EL (cell line): ENCODE measurements at places on chromosomes 11 and 22.

- DNase-seq: no peak
These were observed 3.9 kb downstream of the FOSL1 start for GRCh38 chr11:65896034-65896999.

GRCh38 chr22:20380486-20380885 is 13.5 kb upstream of the ZNF74 start:
- DNase-seq: no peak

DNA sequence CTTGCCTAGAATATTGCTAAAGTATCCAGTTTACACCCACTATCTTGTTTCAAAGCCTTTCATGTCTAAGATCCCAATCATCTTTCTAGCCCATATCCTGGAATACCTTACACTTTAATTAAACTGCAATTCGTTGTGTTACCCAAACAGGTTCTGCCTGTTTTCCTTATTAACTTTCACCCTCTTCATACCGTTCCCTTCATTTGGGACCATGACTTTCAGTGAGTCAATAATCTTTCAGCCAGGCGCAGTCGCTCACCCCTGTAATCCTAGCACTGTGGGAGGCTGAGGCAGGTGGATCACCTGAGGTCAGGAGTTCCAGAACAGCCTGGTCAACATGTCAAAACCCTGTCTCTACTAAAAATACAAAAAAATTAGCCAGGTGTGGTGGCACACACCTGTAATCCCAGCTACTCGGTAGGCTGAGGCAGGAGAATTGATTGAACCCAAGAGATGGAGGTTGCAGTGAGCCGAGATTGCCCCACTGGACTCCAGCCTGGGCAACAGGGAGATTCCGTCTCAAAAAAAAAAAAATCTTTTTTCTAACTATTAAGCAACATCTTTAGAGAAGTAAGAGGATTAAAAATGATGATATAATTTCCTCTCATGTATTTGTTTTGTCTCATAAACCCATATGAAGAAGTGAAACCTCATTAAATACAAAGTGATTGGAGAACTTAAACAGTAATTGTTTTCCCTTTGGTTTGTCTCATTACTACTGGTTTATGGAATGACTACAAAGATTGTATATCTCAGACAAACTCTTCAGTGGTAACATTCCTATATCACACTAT is 20.7 kb downstream of the DMC1 start:
- DNase-seq: no peak

DNA sequence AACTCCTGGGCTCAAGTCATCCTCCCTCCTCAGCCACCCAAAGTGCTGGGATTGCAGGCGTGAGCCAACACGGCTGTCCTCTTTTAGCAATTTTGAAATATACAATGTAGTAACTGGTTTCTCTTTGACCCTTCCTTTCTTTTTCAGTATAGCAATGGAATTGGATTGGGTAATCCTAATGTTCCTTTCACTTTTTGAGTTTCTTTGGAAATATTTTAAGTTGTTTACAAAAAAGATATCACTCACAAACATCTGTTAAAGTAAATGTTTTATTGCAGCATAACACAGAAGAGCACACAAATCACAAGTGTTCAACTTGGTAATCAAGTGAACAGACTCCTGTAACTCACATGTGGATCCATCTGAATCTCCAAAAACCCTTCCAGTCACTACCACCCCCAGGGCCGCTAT is 44.6 kb upstream of the EP300 start:
- DNase-seq: no peak

- DNase-seq: no peak
These were observed 4.4 kb downstream of the A4GALT start for GRCh38 chr22:42716221-42716620.

DNA sequence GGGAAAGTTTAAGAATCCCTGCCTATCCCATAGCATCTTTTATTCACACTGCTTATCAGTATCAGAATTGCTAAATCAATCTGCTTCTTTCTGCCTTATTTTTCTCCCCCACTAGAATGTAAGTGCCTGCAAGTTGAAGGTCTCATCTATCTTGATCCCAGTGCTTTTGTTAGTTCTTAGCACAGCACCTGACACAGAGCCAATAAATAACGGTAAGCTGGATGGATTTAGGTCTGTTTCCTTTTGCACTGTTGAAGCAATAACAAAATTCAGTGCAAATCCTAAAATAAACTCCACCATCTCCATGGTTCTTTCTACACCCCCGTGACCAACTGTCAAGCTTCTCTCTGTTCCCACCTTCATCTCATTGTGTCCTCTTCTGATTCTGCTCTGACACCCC is 36.7 kb upstream of the CD44 start:
- DNase-seq: no peak

DNA sequence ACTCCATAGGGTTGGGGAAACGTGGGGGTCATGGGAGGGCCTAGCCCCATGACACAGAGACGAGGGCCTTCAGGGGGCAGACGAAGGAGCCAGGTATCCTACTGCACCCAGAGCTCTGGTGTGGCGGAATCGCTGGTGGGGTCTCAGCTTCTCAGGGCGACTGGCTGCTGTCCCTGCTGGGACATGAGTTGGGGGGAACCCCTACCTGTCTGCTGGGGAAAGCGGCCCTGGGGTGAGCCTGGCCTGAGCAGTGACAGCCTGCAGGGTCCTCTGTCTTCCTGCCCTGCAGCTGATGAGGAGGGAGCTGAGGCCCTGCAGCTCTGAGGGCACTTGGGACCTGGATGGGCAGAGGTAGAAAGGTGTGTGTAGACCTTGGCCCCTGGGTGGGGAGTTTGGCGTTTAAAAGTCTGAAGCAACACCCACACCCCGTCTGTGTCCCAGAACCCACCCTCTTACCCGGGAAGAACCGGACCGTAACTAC is 33.6 kb upstream of the GRAMD4 start:
- no peak for DNase-seq

GRCh38 chr22:39268645-39269044 is 23.9 kb upstream of the PDGFB start:
- DNase-seq: no peak

GRCh38 chr22:47929646-47930185 is 1167.3 kb downstream of the TBC1D22A start:
- DNase-seq: no peak

DNA sequence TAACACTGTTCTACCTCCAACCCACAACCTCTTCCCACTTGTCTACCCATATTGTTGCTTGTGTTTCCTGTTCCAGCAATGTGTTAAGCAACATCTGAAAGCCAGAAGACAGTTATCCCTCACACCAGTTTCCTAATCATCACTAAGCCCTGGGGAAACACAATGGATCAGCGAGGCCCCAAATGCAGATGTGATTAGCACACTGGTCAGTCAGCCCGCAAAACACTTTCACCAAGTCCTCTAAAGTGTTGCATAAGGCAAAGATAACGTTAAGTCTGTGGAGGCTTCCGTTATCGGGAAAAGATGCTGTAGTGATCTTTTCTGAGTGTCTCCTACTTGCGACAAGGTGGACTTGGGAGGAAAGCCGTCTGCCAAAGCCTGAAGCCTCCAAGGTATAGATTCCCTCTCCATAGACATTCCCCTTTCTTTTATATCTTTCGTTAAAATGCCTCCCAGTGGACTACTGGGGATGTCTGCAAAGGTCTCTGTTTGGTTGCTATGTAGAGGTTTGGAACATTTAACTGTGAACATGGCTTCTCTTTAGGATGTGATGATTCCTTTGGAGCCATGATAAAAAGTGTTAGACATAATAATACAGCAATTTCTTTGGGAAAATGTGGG is at the start of gene MS4A3:
TSS of gene MS4A3 (plus strand) at position 317 of the 621 bp plus-strand sequence. CDS start 4,496 bp downstream, outside the sequence.
- no peak for DNase-seq

DNA sequence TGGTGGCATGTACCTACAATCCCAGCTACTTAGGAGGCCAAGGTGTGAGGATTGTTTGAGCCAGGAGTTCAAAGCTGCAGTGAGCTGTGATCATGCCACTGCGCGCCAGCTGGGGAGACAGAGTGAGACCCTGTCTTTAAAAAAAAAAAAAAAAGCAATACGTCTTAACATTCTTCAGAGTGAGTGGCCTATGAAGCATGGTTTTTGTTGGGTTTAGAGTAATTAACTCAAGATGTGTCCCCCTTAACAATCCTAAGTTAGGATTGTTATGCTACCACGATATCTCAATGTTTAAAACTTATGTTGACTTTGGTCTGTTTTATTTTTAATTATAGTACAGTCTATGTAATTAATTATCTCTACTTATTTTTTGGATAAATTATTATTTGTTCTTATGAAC is 156.1 kb downstream of the HIPK3 start:
- DNase-seq: no peak

DNA sequence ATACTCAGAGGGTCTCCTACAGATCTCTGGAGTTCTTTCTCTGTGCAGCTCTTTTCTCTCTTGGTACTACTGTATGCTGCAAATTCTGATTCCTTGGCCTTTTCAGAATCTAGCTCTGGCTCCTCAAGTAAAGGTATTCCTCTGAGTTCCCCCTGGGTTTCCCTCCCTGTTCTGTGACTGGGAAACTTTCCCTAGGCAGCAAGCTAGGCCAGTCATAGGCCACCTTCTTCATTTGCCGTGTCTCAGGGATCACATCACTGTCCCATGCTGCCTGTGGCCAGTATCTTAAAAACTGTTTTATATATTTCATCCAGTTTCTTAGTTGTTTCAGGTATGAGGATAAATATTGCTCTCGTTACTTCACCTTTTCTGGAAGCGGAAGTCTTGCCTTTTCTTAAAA is 71.2 kb downstream of the FAM83F start:
- DNase-seq: no peak

DNA sequence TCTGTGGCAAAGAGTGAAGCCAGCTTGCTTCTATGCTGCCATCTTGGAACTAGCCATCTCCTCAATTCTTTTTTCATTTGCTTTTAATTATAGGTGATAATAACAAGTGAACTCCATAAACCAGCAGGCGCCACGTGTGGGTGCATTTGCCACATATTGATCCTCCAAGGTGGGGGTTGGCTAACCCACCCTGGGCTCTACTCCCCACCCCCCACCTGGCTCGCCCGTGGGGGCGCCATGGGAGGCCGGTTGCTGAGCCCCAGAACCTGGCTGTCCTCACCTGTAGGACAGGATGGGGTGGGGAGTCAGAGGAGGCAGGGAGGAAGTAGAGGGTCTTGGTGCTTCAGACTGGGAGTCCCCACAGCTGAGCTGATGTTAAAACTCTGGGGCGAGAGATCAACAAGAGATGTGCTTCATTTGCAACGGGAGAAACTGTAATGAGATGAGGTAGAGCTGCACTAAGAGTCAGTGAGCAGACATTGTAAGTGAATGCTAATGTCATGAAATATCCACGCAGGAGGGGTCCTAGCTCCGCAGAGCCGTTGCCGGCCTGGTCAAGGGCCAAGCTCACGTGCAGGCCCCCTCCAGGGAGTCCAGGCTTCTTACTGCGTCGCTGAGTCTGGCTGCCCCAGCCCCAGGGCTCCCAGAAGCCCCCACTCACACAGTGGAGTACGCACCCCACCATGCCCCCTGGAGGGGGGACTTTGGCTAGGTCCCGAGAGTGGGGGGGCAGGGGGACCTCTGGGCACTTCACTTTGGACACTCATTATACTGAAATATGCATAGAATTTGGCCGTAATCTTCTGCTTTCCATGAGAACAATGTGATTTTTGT is 59.4 kb downstream of the BRD1 start:
- DNase-seq: no peak

DNA sequence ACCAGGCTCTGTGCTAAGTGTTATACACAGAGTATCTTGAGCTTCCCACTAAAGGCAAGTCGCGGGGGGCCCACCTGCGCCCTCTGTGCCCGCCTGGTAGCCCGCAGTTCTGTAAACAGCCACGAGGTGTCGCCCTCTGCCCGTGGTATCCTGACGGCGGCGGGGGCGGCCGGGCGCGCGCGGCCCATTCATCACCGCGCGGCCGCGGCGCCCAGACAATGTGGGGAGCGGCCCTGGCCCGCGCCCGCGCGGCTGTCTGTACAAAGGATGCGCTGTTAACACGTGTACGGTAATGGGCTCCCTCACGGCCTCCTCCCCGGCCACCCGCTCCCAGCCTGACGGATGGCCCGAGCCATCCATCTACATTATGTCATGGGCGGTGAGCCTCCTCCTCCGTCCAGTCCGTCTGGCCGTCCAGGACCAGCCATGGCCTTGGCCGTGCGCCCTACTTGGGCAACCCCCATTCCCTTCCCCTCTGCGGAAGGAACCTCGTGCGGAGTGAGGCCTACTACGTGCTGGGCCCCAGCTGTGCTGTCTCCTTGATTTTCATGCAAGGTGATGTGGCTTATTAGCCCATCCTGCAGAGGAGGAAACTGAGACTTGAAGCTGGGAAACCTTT is 99.4 kb downstream of the MIAT start:
- DNase-seq: peak; percentile 48

GRCh38 chr11:119854521-119854920 is 125.5 kb upstream of the NECTIN1 start:
- DNase-seq: no peak

DNA sequence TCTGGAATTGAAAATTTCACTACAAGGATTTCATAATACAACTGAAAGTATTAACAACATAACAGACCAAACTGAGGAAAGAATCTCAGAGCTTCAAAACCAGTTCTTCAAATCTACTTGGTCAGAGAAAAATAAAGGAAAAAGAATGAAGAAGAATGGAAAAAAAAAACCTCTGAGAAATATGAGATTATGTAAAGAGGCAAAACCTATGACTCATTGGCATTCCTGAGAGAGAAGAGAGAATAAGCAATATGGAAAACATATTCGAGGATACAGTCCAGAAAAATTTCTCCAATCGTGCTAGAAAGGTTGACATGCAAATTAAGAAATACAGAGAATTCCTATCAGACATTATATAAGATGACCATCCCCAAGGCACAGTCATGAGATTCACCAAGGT is 23.4 kb upstream of the GPR83 start:
- DNase-seq: peak; percentile 27

GRCh38 chr11:90250970-90251369 is 28.1 kb upstream of the CHORDC1 start:
- no peak for DNase-seq

GRCh38 chr11:103167166-103167565 is 57.9 kb downstream of the DYNC2H1 start:
- DNase-seq: no peak

DNA sequence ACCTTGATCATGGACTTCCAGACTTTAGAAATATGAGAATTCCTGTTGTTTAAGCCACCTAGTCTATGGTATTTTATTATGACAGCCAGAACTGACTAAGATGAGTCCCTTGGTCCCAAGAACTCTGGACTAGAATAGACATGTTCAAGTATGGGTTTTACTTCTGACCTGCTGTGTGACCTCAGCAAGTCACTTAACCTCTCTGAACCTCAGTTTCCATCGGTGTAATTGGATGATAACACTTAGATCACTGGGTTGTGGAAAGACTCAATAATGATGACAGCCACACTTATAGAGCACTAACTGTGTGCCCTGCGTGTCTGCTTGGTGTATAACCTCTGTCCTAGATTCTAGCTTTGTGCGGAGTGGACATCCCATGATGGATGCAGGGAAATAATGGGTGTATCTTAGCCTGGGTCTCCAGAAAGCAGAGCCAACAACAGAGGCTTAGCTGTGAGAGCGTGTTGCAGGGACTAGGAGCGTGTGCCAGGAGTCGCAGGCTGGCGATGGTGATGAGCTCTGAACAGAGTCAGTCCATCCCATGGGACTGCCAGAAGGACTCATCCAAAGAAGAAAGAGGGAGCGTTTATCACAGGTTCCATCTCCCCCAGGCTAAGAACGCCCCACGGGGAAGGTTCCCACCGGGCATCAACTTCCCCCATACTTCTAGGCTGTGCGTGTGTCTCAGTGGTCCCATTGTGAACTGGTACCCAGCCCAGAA is 93.2 kb upstream of the TP53I11 start:
- DNase-seq: no peak
